ENCODE measurements at places on chromosomes 1 and 21.
A peak's percentile ranks its signal among the peaks of the same experiment; 100 is the strongest.

GRCh38 chr1:210292231-210292871 is 36.4 kb upstream of the HHAT start:
- no peak for DNase-seq

DNA sequence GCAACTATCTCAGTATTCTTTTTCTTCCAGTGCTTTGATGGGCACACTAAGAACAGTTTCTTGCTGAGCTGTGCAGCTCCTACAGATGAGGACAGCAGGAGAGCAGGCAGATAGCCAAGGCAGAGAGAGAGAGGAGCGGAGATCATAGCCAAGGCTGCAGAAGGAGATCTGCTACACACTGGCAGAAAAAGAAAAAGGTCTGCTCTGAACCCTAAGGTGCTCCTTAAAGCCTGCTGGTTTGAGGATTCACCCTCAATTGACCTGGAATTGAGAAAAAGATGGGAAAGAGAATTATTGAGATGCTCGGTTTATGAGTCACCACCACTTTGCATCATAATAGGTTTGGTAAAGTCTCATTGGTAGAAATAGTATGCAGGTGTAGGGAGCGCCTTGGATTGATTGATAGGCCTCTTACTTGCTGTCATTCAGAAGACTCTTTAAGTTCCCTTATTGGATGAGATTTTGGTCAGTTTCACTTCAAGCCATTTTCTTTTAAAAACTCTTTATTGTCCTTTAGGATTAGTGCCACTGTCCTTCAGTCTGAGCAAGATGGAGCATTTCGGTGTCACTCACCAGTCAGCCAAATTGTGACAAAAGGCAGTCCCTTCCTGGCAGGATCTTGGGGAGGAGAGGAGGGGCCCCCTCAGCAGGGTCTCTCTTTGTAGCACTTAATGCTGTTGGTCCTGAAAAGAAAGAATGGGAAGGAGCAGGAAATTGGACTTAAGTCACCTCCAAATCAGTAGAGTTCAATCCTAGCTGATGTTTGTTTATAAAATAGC is 685.0 kb downstream of the ADGRL2 start:
- no peak for DNase-seq

DNA sequence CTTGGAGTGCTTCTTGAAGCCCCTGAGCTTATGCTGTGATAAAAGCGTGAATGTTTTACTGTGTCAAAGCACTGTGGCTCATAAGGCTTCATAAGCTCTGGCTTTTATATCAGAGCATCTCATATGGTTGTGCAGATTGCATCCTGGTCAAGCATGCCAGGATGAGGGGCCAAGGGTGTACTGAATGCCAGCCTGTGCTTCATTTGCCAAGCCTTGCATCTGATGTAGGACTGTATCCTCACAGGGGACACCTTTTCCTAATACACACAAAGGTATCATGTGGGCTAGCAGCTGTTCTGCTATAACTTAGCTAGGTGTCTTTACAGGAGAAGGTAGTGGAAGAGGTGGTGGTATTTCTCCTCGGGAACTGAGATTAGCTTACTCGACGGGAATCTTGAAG is 134.7 kb downstream of the ST6GALNAC3 start:
- no peak for DNase-seq

- no peak for DNase-seq
These were observed 10.6 kb downstream of the KIAA0319L start for GRCh38 chr1:35546614-35547013.

- peak; percentile 90 for DNase-seq
These were observed at the start of gene SIKE1 for GRCh38 chr1:114780344-114781226. Gene SIKE1 (minus strand): TSS chr1:114780685. CDS start chr1:114780607, 78 bp downstream.

- no peak for DNase-seq
These were observed 145.8 kb downstream of the PATJ start for GRCh38 chr1:61887931-61888564.

DNA sequence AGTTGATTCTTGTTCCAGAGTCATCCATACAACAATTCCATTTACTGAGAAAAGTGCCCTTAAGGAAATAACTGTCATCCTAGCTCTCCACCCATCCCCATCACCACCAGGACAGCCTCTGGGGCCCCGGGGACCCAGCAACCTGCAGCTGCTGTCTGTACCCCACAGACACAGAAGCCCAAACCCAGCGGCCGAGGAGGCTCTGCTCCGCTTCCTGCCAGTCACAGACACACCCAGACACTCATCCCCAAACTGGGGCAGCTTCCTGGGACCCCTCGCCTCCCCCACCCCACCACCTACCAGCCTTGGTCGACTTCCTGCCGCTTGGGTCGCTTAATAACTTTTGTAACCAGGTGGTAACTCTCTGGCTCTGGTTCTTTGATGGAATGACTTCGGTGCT is 121.6 kb upstream of the SLC25A33 start:
- no peak for DNase-seq

DNA sequence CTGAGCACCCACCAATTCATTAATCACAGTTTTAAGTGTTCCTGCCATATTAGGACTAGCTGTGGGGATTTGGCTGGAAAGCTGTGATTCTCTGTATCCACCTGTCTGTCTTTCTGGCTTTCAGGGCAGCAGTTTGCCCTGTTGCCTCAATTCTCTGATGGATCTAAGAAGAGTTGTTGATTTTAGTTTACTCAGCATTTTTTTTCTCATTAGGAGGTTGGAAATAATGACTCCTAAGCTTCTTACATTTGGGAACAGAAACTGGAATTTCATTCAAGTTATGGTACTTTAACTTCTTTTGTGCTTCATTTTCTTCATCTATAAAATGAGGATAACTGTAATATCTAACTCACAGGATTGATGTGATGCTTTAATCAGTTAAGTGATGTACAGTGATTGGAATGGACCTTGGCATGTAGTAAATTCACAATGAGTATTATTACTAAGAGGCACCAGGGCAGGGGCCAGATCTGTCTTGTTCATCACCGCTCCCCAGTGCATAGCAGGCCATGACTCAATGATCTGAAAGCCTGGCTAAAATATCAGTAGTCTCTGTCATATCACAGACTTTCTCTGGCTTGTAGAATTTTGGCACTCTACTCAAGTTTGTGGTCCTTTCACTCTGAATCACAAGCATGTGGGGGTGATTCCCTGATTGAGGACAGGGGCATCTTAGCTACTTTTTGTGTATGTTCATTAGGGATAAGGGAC is 51.4 kb upstream of the GREM2 start:
- DNase-seq, result no peak

- no peak for DNase-seq
These were observed 824 bp upstream of the KRTAP21-3 start for GRCh38 chr21:30719401-30719800.

GRCh38 chr1:103254691-103255090 is 146.4 kb upstream of the COL11A1 start:
- no peak for DNase-seq

DNA sequence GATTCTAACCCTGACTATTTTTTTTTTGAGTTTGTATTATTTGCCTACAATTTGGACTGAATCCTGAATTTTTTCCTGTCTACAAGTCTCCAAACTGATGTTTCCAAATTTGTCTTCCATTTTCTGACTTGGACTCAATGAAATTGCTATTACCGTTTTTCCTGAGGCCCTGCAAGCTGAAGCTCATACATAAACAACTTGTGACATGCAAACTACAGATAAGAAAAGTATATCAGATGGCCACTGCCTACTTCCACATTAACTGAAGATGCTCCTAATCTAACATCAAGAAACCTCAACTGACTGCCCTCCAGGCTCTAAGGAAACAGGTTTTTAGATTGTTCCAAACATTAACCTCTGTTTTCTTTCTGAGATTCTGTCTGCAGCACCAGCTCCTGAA is 51.1 kb upstream of the KLHDC7A start:
- DNase-seq, result no peak

GRCh38 chr21:28256837-28257236 is 735.8 kb downstream of the LTN1 start:
- DNase-seq, result no peak

DNA sequence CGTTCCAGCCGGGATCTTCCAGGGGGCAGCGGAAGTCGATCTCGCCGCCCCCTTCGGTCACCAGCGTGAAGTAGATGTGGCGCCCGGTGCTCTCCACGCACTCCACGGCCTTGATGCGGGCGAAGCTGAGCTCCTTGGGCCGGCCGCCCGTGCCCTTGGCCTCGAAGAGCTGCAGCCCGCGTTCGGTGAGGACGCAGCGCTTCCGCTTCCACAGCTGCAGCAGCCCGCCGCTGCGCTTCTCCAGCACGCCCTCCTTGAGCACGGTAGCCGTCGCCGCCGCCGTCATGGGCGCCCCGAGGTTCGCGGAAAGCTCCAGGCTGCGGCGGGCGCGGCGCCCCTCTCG is 516 bp downstream of the PHLDA3 start:
- DNase-seq, result peak; percentile 60

DNA sequence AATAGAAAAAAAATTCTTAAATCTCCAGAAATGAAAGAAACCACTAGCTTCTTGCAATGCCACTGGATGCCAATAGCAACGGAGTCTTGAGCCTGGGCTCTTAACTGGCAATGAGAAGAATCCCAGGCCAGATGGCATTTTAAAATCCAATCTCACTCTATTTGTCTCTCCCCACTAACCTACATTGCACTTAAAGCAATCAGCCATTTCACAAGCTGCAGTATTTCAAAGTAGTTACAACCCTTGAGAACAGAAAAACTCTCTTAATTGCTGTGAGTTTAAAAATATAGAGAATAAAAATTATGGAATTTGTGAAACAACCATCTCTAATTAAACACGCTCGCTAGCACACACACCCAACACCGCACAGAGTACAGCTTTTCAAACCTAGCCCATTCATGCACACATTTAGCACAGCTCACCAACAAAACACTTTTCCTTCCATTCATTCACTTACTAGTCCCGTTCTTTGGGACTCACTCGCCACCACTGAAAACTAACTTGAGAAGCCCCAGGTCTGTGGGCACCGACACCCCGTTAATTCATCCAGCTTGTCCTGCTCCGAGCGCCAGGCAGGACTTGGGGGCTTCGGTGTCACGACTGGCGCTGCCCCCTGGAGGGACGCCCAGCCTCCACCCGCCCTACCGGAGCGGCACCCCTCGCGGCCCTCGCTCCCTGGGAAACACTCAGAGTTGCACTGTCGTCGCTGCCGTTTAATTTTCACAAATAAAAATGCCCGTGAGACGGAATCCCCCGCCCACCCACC is 1.0 kb downstream of the DDAH1 start:
- DNase-seq, result no peak

DNA sequence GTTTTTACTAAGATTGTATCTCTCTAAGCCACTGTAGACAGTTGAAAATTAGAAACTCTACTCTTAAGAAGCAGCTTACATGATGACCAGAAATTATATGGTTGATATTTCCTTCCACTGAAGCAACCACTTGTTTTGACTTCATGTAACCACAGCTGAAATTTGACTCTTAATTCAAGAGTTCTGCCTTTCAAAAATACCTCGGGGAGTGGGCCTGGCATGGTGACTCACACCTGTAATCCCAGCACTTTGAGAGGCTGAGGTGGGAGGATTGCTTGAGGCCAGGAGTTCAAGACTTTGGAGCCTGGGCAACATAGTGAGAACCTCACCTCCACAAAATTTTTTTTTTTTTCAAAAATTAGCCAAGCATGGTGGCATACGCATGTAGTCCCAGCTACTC is 4.3 kb downstream of the AMPD1 start:
- DNase-seq, result no peak

- no peak for DNase-seq
These were observed 15.3 kb downstream of the KLHDC7A start for GRCh38 chr1:18496056-18496455.

DNA sequence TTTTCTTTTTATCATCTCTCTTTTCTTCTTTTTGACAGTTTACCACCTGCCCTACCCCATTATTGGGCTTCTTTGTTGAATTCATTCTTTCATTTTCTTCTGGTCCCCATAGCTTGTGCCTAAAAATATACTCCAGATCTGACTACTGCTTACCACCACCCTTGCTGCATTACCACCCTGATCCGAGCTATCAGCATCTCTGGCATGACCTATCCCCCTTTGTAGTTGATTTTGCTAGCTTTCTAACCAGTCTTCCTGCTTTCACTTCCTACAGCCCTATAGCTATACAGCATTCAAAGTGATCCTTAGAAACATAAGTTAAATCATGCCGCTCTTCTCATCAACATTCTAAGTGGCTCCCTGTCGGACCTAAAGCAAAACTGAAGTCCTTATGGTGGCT is 59.4 kb upstream of the MPC2 start:
- DNase-seq, result no peak

DNA sequence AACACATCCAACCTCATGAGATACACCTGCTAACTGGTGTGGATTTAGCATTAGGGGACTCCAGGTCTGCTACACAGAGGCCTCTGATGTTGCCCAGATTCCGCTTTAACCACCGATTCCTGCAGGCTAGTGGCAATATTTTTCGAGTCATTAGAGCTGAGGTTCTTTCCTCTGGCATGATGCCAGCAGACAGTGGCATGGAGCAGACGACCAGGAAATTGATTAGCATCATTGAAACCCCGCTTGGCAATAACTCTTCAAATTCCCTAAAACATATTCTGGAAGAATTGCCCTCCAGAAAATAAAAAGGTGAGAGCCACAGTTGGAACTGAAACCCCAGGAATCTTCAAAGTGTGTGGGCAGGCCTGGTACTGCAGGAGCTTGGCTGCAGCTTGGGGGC is 28.4 kb upstream of the ETV3 start:
- DNase-seq, result no peak

DNA sequence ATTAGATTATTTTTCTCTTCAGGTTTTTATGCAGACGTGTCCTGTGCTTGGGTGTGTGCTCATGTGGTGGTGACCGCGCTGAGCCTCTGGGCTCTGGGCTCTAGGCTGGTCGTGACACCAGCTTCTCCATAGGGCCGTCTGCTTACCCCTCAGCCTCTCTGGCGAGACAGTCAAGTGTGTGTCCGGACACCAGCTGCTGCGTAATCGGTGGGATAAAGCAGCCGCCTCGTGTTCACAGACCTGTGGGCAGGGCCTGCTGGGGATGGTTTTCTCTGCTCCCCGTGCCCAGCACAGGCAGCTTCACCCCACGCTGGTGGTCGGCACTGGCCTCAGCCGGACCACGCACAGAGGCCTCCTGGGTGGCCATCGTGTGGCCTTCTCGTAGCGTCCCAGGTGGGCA is 33.6 kb upstream of the DIP2A start:
- no peak for DNase-seq

DNA sequence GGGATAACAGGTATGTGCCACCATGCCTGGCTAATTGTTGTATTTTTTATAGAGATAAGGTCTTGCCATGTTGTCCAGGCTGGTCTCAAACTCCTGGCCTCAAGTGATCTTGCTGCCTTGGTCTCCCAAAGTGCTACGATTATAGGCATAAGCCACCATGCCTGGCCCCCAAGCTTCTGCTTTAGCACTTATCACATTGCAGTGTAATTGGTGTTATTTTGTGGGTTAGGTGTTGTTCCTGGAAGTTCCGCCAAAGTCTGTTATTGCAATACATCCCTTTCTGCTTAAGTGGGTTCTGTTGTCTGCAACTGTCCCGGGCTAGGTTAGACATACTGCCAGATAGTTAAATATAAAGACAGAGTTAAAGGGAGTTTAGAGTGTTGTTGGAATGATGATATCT is 3.4 kb downstream of the ZCCHC17 start:
- no peak for DNase-seq

GRCh38 chr21:38416791-38417190 is 81.5 kb downstream of the ERG start:
- DNase-seq, result peak; percentile 13

GRCh38 chr1:51875291-51875772 is 3.2 kb downstream of the NRDC start:
- DNase-seq, result no peak
